ENCODE measurements at places on chromosomes 2 and 18.

GRCh38 chr2:234606896-234607295 lies 110.0 kb upstream of the ARL4C start:
- no peak for DNase-seq

DNA sequence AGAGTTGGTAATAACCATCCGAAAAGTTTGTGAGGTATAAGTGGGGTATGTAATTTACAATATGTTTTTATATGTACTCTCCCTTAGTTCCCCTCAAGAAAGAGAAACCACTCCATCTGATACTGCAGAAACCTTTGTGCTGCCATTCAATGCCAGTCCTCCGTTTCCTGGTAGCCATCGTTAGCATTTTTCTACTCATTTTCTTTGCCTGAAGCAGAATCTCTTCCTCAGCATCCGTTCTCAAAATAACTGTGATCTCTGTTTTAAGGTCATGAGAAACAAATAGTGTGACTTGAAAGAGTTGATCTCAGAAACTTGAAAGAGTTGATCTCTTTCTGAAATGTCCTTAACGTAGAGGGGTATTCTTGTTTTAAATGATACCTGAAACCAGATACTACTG lies 996 bp downstream of the PTCD3 start:
- no peak for DNase-seq

- no peak for DNase-seq
Measured at GRCh38 chr18:79887181-79888000, 64.1 kb downstream of the SLC66A2 start.

DNA sequence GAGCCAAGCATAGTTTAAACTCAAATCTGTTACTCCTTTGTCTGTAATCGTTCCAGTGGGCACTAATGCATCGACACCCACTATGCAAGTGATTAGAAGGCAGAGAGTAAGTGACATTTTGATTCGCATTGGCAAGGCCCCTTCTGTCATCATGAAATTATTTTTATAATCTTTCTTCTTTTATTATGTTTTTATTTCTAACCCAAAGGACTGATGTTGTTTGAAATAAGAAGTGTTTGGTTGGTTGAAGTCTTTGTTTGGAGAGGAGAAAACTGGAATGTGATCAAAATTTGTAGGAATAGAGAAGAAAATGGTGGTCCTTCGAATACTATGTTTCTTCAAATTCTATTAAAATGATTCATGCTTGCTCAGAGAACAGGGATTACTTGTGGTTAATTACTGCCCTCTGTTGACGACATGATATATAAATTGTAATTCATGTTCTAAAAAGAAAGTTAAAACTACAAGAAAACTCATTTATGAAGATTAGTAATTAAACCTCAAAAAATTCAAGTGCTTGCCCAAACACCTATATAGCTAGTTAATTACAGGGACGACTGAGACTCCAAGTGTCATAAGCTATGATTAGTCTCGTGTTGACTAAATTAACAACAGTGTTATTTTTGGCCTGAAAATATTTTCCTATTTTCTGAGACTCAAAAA lies 26.4 kb upstream of the TFPI start:
- no peak for DNase-seq

- DNase-seq: no peak
Measured at GRCh38 chr2:223649554-223650533, 47.7 kb upstream of the SCG2 start.

- DNase-seq: no peak
Measured at GRCh38 chr18:44823286-44823685, 142.6 kb downstream of the SETBP1 start.

DNA sequence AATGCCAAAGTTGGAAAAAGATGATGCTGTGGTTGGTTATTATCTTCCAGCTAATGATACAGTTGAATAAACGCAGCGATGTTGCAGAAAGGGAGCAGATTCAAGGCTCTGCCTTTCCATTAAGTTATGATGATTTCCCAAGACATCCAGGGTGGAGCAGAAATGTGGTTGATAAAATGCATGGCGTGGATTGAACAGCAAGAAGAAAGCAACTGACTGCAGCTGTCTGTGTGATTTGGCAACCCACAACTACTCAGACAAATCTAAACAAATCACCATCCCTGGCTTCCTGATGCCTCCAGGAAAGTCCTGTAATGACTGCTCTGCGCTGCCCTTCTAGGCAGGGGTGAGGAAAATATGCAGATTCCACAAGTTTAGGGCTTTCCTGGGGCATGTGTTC lies 166.3 kb downstream of the NRP2 start:
- no peak for DNase-seq

DNA sequence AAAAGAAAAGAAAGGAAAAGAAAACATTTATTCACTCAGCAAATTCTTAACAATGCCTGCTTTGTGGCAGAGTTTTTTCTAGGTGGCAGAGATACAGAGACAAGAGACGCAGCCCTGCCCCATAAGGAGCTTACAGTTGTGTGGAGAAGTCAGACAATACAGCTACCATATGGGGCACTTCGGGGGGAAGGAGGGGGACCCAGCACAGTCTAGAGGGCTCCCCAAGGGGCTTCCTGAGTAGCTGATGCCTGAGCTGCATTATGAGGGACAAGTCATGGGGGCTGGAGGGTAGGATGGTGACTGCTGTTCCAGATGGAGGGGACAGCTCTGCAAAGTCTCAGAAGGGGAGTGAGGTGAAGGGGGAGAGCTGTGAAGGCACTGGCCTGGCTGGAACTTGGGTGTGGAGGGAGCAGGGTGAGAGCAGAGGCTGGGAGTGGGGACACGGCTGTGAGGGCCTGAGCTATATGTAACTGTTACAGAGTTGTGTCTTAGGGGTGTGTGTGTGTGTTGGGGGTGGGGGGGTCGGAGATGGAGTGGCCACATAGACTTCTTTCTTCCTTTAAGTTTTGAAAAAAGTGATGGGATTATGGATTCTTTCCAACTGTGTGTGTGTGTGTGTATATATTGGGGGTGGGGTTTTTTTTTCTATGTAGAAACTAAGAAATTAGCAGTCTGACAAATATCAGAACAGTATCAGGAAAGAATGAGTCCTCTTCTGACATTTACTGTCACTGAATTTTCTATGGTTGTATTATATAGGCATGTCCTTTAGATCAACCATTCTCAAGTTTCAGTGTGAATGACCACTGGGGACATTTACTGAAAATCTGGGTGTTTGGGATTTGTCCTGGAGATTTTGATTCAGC lies 66.0 kb upstream of the HAAO start:
- DNase-seq: no peak

DNA sequence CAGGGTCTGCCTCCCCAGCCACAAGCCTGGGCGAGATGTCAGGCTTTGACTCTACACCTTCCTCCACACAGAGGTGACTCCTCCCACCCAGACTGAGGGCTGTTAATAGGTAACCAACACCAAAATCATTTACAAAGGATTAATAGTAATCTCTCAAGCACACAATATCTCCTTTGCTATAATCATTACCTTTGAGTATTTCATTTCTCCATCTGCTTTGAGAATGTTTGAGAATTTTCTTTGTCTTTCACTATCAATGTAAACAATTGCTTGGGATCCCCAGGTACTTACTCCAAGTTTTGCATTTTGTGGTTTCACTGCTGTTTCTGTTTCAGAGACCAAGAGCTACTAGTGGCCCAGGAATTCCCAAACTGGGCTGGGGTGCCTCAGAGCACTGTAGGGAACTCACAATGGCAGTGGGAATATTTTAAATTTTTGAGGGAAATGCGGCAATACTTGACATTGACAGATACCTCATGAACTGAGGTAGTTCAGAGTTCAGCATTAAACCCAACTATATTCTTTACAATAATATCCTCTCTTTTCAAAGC lies 166.4 kb upstream of the MGAT5 start:
- no peak for DNase-seq

- no peak for DNase-seq
Measured at GRCh38 chr2:180715044-180715443, 265.4 kb upstream of the UBE2E3 start.

DNA sequence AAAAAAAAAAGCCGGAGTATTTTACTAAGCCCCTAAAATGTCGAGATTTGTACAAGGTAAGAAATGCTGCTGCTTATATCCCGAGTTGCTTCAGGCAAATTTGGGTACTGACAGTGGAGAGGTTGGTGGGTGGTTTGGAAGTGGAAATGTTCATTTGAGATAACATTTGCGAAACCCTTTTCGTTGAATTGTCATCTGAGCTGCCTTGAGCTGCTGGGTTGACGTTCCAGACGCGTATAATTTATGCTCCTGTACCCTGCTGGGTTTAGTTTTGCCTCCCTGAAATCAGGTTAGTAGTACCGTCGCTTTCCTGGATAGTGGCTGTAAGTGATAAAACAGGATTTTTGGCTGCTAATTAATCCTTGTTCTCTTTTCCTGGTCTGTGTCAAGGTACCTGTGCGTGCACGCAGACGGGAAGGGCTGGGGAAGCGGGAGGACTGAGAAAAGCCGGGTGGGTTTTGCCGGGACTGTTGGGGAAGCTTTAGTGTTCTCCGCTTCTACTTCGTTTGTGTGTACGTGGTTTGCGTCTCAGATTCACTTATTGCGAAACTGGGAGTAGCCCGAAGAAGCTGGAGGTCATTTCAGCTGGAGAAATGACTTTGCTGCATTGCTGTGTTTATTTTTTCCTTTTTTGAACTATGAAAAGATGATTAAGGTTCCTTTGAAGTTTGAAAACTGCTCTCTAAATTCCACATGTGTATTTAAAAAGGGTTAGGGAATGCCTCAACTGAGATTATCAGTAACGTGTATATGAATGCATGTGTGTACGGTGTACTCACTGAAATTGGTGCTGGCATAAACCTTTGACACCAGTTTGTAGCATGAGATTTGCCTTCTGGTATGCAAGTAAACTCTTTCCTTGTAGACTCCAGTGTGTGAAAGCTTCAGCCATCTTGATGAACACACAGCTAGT lies 709 bp downstream of the UGP2 start:
- DNase-seq: peak; percentile 23

DNA sequence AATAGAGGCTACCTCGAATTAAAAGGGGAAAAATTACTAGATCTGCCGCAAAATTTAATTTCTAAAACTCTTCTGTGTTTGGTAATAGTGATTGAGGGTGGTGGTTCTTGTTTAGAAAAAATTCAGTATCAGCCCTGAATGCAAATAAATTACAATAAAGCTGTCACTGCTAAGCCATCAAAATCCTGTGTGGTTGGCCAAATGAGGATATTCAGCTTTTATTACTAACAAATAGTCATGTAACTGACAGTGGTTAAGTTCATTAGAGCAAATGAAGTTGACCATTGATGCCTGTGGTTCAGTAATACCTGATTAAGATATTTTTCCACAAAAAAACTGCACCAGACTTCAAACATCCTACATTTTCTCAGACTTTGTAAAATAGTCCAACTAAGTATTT lies 14.4 kb downstream of the PPP1CB start:
- no peak for DNase-seq

DNA sequence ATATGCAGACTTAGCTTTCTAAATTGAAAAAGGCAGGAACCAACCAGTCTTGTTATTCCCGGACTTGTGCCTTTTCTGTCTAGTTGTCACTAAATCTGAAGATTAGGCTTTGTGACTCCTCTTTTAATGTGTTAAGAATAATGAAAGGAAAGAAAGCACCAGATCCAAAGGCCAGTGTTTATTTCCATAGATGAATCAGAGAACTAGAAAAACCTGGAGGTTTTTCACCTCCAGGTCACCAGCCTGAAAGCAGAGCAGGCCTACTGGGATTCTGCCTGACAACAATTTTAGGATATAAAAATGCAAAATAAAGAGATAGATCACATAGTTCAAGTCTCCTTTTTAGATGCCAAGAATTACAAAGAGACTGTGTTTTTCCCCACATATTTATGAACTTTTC lies 160.4 kb downstream of the GULP1 start:
- DNase-seq: no peak

DNA sequence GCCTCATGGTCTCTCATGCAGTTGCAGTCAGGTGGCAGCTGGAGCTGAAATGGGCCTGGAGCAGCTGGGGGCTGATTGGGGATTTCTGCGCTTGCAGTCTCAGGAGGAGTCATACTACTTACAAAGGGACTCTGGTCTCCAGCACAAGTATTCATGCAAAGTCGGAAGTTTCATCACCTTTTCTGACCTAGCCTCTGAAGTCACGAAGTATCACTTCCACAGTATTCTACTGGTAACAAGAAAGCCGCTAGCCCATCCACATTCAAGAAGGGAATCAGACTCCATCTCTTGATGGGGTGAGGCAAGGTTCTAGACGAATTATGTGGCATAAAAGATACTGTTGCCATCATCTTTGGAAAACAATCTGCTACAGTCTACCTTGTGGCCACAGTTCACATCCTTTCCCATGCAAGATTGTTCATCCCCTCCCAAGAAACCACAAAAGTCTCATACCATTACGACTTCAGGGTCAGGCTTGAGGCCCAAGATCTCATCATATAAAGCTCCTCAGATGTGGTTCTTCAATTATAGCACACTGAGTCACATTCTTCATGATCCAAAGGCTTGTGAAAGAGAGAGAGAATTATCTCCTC lies 95.3 kb downstream of the SMC6 start:
- no peak for DNase-seq

GRCh38 chr2:10228611-10229365 lies 73.9 kb upstream of the HPCAL1 start:
- no peak for DNase-seq

GRCh38 chr2:51304311-51304710 lies 272.4 kb upstream of the NRXN1 start:
- no peak for DNase-seq

- DNase-seq: no peak
Measured at GRCh38 chr2:54465143-54465542, 9.0 kb downstream of the SPTBN1 start.

DNA sequence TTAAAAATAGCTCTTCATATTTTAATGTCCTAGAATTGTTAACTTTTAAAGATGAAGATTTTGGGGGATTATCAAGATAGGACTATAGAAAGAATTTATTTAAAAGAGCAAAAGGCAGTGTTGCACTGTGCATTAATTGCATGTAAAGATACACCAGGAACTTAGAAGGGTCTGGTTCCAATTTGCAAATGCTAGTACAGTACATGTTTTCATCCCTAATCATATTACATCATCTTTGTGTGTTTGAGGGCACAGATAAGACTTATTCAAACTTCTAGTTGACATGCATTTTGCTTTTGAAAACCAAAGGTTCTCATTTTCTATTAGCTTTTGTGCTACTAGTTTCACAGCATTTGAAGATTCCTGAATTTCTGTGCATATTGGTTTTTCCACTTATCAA lies 231.7 kb upstream of the LYPD1 start:
- DNase-seq: no peak

- no peak for DNase-seq
Measured at GRCh38 chr18:33750366-33750765, 172.3 kb downstream of the ASXL3 start.

DNA sequence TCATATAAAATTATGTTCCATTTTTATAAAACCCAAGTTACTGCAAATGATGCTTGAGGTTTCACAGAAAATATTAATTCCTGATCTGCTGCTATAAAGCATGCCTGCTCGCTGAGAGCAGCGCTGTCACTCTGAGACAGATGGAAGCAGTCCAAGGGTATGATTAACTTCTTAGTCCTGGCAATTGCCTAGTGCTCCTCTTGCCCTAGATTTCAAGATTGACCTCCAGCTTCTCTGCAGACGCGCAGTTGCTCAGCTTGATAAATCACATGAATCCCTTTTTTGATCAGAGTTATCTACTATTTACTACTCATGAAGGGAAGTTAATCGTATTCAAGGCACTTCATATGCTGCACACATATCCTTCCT lies 154.6 kb upstream of the REV1 start:
- DNase-seq: no peak
